ENCODE measurements at places on chromosomes 4 and X.

DNA sequence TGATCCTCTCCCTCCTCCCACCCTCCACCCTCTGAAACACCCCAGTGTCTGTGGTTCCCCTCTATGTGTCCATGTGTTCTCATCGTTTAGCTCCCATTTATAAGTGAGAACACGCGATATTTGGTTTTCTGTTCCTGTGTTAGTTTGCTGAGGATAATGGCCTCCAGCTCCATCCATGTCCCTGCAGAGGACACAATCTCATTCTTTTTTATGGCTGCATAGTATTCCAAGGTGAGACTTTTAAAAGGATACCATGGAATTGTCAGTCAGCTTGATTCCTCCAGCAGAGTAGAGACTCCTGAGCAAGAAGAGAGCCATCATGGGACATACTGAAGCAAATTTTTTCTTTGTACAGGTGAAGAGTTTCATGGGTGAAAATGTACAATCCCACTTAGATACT, 38.8 kb upstream of the MTM1 start:
- DNase-seq = no peak

- no peak for DNase-seq
Observed at GRCh38 chrX:9131066-9131465, 97.1 kb upstream of the FAM9B start.

- DNase-seq = no peak
Observed at GRCh38 chr4:5165420-5166369, 114.4 kb downstream of the STK32B start.

DNA sequence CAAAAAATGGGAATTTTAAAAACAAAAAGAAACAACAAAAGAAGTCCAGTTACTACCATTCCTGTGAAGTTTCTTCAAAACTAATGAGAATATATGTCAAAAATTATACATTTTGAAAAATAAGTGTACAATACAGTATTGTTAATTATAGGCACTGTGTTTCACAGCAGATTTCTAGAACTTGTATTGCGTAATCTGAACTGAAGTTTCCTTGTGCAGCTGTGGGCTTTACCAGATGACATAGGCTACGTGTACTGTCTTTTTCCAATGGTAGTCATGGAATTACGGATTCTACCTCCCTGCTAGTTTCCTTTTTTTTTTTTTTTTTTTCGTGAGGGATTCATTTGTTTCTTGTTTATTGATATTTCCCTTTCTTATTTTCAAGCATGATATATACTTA, 113.8 kb upstream of the GABRA2 start:
- no peak for DNase-seq

DNA sequence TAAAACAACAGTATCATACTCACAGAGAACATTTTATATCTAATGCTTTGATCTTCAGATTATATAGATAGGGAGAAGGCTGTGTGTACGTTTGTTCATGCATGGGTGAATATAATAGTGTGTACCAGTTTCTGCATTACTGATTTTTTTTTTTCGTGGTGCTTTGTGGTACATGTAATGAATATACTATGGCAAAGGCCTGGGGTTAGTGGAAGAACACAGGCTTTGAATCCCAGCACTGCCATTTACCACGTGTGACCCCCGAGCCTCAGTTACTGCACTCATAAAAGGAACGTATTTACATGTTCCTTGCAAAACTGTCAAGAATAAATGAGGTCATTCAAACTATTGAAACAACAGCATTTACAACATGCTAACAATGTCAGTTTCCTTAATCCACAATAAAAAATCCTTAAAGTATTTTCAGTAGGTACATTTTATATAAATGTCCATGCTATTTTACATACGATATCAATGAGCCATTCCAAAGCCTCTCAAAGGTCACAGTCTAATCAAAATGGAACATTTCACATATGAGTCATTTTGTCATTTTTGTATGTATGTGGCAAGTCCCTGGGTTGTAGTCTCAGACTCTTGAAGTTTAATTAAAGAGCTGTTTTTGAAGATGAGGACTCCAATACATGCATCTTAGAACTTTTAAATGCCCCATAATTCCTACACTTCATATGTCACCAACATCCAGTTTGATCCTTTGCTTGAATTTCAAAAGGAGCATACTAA, 242.8 kb downstream of the PPP3CA start:
- DNase-seq = no peak
